ENCODE measurements at places on chromosomes 2 and 18. TPM values are rescaled to one million over a fixed set of nuclear protein-coding genes. Genes with fewer than 3 reads are reported as not detected.

The ASXL3 gene
- 5.2 TPM for polyA plus RNA-seq

The KANSL1L gene
- polyA plus RNA-seq, result 5.7 TPM

The CKAP2L gene
- polyA plus RNA-seq, result 11.8 TPM

The SAG gene
- not detected for polyA plus RNA-seq

GRCh38 chr2:19838616-19839015 lies 63.2 kb downstream of the TTC32 start:
- no peak for DNase-seq

DNA sequence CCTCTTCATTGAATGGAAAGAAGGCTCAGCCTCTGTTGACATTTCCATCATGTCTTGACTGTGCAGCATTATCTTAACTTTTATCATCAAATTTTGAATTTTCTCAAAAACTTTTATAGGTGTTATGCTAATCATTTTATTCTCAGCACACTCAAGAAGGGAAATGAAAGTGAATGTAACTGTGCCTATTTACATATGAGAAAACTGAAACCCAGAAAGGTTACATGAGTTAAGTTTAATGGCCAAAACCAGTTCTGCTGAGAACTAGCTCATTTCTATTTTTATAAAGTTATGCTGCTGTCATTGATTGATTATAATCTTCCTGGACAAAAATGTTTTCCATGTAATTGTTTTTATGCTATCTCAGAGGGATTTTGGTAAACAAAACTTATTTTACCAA lies 618.8 kb upstream of the NRXN1 start:
- DNase-seq, result no peak

DNA sequence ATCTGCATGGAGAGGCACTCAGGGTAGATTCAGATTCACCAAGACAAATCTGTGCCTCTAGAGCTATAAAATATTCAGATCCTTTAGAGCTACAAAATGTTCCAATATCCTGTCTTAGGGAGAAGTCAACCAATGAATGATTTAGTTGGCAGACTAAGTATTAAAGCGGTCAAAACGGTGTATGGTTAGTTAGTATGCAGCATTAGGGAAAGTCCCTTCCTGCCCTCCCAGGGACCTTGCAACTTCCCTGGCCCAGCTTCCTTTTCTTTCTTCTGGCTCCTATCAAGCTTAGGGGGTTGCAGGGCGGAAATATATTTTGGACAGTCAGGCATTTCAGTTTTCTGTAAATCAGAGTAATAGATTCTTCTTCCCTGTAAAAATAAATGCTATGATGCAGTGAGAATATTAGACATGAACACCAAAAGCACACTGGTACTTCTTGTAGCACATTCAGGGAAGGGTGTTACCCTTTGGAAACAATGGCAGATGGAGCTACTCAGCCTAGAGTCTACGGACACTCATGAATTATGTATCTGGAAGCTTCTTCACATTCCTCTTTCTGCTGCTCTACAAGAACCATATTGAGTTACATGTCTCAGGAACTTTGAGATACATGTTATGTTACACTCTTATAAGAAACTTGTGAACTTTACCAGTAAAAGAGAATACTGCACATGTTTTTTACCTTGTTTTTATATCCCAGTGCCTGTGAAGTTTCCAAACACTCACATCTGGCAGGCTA lies 45.7 kb downstream of the CCDC93 start:
- peak; percentile 66 for DNase-seq

GRCh38 chr2:213010106-213010779 lies 141.2 kb downstream of the IKZF2 start:
- no peak for DNase-seq

- no peak for DNase-seq
These were observed 26.0 kb upstream of the CSRNP3 start for GRCh38 chr2:165443511-165443910.

GRCh38 chr2:164974221-164974620 lies 18.9 kb upstream of the SLC38A11 start:
- no peak for DNase-seq

GRCh38 chr2:235494716-235495372 lies 1.0 kb downstream of the AGAP1 start:
- DNase-seq, result peak; percentile 69

GRCh38 chr18:46073474-46074331 lies 1.6 kb upstream of the PSTPIP2 start:
- DNase-seq, result peak; percentile 90

- DNase-seq, result no peak
These were observed 22.6 kb downstream of the MEIS1 start for GRCh38 chr2:66457545-66457944.

DNA sequence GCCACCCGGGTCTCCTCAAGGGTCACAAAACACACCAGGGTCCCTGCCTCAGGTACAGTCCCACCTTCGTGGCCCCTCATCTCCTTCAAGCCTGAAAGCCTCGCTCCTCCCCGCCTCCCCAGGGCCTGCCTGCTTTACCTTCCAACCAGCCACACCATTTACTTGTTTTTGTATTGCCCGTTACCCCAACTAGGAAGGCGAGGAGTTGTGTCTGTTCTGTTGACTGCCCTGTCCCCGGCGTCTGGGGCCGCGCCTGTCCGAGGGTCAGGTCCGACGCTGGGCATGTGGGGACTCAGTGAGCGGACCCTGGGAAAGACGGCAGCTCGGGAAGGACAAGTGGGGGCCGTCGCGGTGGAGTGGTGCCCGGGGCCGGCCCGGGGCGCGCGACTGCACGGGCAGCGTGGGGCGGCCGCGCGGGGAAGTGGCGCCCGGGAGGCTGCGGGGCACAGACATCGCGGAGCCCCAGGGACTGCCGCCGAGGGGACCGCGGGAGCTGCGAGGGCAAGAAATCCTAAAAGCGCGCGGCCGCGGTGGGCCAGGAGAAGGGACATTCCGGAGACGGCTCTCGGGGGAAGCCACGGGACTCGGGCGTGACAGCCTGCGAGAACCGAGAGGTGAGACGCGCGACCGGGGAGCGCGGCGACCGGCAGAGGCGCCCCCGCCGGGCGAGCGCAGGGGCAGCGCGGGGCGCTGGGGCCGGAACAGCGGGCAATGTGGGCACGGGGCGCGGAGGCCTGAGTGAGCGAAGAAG lies 797 bp upstream of the GRHL1 start:
- DNase-seq, result no peak

- peak; percentile 76 for DNase-seq
These were observed 541.8 kb downstream of the SOX11 start for GRCh38 chr2:6233993-6234392.

DNA sequence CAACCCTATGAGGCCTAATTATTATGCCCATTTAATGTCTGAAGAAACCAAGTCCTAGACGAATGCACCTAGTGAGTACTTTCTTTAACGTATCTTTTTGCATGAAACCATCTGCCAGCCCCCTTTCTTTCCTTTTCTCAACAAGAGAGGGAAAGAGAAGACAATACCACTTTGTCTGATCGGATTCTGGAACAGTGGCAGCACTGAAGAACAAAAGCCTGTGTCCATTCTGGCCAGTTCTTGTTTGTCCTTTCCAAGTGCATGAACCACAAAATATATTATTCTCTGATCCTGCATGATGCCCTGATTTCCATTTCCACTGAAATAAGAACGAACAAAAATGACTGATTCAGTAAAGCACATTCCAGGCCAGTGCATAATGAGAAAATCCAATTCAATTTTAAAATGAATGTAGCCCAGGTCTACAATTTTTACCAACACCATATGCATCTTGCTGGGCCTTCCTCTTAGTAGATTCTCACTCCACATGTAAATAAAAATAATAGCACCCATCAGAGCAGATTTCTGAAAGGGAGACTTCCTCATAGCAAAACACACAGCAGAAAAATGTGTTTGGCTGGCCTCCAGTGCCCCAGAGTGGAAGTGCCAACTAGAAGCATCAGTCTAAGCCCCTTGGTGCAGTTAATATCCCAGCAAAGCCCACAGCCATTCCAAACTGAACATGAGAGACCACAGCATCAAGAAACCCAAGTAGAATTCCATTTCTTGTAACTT lies 422.6 kb upstream of the ID2 start:
- DNase-seq, result no peak

Measured in brain (organoid and tissue), 16 donors.